ENCODE measurements at places on chromosomes 6 and 20. TPM values are rescaled to one million over a fixed set of nuclear protein-coding genes. Genes with fewer than 3 reads are reported as not detected.

DNA sequence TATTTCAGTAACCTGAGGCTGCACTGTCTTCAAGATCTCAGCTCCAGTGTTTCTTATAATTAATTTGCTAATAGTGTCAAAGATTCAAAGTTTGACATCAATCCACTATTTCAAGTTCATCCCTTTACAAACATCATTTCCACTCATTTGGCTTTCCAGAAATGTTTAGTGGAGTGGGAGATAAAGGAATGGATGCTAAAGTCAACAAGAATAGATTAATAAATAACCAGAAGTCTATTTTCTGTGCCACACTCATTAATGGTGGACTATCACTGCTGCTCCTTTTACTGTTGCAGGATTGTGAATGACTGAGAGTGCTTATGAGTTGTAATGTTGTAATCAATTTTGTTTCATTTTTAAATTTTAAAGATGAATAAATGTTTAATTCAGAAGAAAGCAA is 28.4 kb upstream of the EPM2A start:
- H3K27me3 ChIP-seq = peaks cover 2% of the 10 kb centered on the region
- H3K4me1 ChIP-seq = no peaks in the 10 kb centered on the region

DNA sequence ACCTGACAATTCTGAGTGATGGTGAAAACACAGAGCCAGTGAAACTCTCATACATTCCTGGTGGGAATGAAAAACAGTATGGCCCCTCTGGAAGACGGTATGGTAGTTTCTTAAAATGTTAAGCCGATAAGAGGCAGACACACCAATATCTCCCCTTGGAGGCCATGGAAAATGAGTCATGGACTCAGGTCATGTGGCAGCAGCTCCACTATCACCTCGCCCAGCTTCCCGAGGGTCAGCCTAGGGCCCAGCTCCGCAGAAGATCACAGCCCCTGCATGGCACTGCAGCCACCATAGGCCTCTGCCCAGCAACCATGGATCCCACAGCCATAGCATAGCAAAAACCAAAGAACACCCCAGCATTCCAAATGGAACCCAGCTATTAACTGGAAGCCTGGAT is 21.4 kb downstream of the BPIFA1 start:
- peaks cover 37% of the 10 kb centered on the region for H3K27me3 ChIP-seq
- no peaks in the 10 kb centered on the region for H3K36me3 ChIP-seq
- no peak overlapping the region for H3K27ac ChIP-seq
- H3K4me3 ChIP-seq = no peak overlapping the region
- no peak for DNase-seq
- peaks cover 3% of the 10 kb centered on the region for H3K4me1 ChIP-seq

DNA sequence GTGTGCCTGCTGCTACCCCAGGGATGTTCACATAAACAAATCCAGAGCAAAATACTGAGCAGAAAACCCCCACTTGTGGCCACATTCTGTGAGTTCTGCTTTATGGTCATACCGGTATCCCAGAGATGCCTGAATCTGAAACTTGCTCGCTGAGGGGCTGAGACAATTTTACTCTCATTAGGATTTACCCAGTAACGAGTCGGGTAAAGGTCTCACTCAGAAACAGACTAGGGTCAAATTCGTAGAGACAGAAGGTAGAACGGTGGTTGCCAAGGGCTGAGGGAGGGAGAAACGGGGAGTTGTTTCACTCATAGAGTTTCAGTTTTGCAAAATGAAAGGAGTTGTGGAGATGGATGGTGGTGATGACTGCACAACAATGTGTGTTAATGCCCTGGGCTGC is 45.4 kb upstream of the NKX2-2 start:
- no peak overlapping the region for H3K27ac ChIP-seq
- no peak overlapping the region for H3K4me3 ChIP-seq
- H3K36me3 ChIP-seq = no peaks in the 10 kb centered on the region
- H3K27me3 ChIP-seq = peaks cover 9% of the 10 kb centered on the region
- peaks cover 33% of the 10 kb centered on the region for H3K4me1 ChIP-seq

DNA sequence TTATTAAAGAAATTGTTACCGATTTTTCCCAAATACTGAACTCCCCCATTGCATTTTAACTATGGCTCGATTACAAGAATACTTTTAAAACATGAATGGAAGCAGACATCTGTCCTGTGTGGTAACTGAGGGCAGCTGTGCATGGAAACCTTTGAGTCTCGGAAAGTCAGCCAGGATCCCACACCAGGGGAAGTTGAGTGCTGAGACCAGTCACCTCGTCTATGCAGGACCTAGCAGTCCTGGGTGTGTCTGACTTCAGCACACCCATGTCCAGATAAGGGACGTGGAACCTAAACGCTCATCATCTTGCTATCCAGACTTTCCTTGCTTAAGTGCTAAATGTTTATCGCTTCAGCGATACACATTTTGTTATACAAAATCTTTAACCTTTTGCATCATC is 6.1 kb downstream of the RIN2 start:
- H3K4me3 ChIP-seq = no peak overlapping the region
- peaks cover 16% of the 10 kb centered on the region for H3K27me3 ChIP-seq
- no peak for DNase-seq
- H3K4me1 ChIP-seq = no peaks in the 10 kb centered on the region
- H3K27ac ChIP-seq = no peak overlapping the region

Gene FLRT3
- total RNA-seq = not detected

DNA sequence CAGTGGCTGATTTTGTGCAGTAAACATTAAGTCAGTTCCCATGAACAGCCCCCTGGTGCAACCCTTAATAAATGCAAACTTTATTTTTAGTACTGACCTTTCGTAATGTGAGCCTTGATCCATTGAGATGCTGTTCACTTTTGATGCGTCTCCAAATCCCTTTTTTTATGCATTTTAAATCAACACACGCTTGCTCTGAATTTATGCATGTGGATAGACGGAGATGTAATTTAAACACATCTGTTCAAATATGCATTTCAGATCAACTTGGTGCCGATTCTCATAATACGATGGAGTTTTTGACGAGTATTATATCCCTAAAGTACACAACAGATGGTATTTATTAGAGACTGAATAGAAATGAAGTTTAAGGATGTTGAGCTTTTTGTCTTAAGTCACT is 505.7 kb downstream of the CDKAL1 start:
- H3K27me3 ChIP-seq = no peaks in the 10 kb centered on the region
- no peak overlapping the region for H3K27ac ChIP-seq
- no peaks in the 10 kb centered on the region for H3K4me1 ChIP-seq
- H3K36me3 ChIP-seq = no peaks in the 10 kb centered on the region
- DNase-seq = no peak
